ENCODE measurements at places on chromosomes 6 and 20.

GRCh38 chr6:134516582-134516981, 198.7 kb upstream of the SGK1 start:
- no peak for DNase-seq

DNA sequence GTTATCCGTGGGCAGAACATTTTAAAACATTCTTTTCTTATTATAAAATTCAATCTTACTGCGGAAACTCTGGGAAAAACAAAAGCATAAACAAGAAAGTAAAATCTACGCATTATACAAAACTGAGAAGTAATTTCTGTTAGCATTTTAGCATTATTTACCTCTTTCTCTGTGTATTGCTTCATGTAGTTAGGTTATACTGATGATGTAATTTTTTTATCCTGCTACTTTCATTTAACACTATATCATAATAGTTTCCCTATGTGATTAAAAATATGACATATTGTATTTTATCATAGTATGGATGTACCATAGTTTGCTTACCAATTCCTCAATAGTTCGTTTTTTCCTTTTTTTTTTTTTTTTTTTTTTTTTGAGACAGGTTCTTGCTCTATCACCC, 4.2 kb upstream of the GCNT2 start:
- DNase-seq, result no peak

- peak; percentile 46 for DNase-seq
These were observed 125.6 kb downstream of the CARMIL1 start for GRCh38 chr6:25404693-25405169.

DNA sequence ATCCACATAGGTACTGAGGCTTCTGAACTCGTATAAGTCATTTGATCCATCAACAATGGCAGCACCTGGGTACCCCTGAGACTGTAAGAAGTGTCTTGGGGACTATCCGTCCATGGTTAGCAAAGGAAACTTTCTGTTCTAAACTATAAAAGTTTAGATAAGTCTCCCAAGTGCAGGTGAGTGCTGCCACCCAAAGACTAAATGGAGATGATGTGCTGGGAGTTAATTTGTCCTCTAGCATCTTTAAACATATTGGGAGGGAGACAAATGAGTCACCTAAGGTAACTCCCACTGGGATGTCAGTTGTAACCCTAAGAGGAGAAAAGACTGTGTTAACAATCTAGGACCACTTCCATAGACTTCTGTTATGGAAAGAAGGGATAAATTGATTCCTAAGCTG, 6.2 kb downstream of the BEND6 start:
- no peak for DNase-seq

- DNase-seq, result no peak
These were observed 319.1 kb downstream of the TFAP2B start for GRCh38 chr6:51137777-51138176.

- DNase-seq, result peak; percentile 11
These were observed 33.9 kb downstream of the SUN5 start for GRCh38 chr20:32970115-32970972.
